ENCODE measurements at places on chromosomes 13 and 19.

GRCh38 chr19:18814063-18814462, 17.7 kb upstream of the UPF1 start:
- no peak for DNase-seq

DNA sequence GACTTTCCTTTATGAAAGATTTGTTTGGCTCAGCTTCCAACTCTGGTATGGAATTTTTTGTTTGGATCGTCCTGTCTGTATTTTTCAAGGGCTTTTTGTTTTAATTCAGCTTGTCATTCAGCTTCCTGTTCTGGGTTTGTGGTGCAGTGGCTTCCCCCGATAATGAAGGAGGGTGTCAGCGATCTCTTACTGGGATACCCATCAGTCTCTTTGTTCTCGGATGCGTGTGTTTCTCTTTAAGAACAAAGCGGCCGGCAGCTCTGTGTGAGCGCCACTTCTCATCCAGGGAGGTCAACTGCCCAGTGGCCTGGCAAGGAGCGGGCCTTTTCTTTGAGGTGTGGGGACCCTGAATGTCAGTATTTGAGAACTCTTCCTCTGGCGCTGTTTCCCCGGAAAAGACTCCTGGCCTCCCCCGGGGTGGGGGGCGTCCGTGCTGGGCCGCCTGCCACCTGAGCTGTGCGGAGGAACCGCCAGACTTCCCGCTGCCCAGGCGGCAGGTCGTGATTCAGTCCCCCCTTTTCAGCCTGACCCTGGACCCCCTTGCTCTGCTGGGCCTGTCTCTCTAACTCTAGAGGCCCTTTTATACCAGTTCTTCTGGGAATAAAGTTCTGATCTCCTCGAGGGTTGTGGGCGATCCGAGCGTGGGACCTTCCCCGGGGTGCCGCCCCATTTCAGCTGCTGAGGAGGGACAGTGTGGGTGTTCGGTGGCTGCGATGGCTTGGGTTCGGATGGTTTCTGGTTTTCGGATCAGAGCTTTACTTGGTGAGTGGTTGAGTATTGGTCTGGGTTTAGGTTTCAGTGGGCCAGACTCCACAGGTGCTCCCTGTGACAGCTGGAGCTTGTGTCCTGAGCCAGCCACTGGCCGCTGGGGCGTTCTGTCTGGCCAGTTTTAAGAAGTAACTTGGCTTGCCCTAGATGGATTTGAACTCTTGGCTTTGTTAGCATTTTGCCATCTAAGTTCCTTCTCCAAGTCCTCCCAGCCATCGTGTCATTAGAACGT, 3.4 kb downstream of the SF3A2 start:
- DNase-seq = no peak

DNA sequence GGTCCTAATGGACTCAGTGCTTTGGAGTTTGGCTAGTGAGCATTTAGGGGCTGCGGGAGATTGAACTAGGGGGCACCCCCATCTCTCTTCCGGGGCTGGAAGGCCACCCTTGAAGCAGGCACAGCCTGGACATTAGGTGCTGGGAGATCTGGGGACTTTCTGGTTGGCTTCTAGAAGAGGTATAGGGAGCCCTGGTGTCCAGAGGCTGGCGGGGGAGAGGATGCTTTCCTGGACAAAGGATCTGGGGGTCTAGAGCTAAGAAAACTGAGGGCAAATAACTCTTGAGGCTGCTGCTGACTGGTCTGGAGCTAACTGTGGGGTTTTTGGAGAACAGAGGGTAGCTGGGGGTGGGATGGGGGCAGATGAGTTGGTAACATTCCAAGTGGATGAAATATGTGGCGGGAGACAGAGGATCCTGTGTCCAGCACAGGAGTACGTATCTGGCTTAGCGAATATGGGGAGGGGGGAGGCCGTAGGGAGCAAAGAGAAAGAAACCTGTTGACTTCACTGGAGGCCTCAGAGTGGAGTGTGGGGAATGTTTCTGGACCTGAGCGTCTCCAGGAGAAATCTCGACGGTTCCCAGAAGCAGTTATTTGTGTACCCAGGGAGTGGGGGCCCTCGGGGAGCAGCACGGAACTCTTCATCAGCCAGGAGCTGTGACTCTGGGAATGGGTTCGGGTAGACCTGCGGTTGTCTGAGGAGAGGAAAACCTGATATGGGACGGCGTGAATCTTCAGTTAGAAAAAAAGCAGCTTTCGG, 1.4 kb downstream of the HNRNPUL1 start:
- DNase-seq = no peak

- no peak for DNase-seq
Observed at GRCh38 chr13:65917731-65918130, 1312.4 kb downstream of the PCDH9 start.

GRCh38 chr13:28120317-28120716, 18.0 kb upstream of the PAN3 start:
- no peak for DNase-seq

Data from brain (organoid and tissue), 16 donors.